ENCODE measurements at places on chromosomes 1 and 21. TPM values are rescaled to one million over a fixed set of nuclear protein-coding genes. Genes with fewer than 3 reads are reported as not detected.
A peak's percentile ranks its signal among the peaks of the same experiment; 100 is the strongest.

Gene LCE1A
- not detected for total RNA-seq

Gene FMO4
- 0.82 TPM for total RNA-seq

Gene LCE3D
- not detected for total RNA-seq

Gene S100A16
- total RNA-seq = 13.0 TPM

Gene FAM163A
- 0.41 TPM for total RNA-seq

Gene NBPF15
- total RNA-seq = 51.0 TPM

Gene LRRC71
- not detected for total RNA-seq

Gene SMAP2
- 28.1 TPM for total RNA-seq

Gene CENPL
- total RNA-seq = 19.6 TPM

- DNase-seq = no peak
Observed at GRCh38 chr1:225762444-225762843, 15.2 kb upstream of the SRP9 start.

GRCh38 chr1:45038661-45039364 is 26.8 kb downstream of the UROD start:
- no peak for DNase-seq

DNA sequence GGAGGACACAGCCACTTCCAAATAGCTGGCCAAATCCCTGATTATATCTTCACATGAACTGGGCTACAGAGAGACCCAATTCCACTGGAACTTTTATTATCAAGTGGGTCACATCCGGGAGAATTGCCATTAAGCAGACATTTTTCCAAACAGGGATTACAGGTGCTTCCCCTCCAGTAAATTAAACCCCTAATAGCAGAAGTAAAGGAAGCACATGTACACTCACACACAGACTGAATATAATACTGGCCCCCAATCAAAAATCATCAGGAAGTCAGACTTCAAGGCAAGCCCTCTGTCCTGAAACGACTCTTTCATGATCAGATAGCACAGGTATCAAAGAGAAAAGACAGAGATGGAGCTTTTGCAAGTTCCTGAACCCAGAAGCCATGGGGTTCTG is 118.6 kb upstream of the PPP2R5A start:
- no peak for DNase-seq

DNA sequence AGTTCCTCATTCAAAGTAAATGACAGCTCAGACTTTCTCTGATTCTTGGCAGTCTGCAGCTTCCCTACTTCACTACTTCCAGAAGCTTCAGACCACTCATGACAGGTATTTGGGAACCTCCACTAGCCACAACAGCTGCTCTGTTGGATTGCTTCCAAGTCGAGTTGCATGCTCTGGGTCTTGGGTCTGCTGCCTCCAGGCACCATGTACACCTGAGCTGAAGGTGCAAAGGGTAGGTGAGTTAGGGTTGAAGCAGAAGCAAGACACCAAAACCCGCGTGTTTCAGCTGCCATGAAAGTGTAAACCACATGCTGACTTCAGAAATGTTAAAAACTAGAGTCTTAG is 62.7 kb downstream of the ZNF684 start:
- DNase-seq = no peak

DNA sequence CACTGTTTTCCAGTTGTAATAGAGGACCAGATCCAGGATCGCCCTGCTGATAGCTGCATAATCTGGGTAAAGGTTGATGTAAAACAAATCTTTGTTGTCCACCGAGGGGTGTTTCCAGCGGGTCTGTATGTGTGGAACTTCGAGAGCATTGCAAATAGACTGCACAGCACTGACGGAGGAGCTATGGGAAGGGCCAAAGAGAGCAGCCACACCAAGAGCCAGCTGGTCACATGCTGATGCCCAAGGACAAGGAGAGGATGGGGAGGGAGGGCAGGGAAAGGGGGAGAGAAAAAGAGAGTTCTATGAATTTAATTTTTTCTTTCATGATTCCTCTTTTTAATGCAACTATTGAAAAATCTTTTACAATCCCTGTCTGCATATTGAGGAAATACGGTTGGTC is 250.0 kb downstream of the GRIK1 start:
- DNase-seq = no peak

- DNase-seq = no peak
Observed at GRCh38 chr1:91476533-91477217, 24.0 kb upstream of the CDC7 start.

GRCh38 chr21:44989537-44989886 is 49.7 kb downstream of the SLX9 start:
- DNase-seq = no peak

GRCh38 chr1:63912643-63913042 is 138.8 kb downstream of the ROR1 start:
- no peak for DNase-seq

DNA sequence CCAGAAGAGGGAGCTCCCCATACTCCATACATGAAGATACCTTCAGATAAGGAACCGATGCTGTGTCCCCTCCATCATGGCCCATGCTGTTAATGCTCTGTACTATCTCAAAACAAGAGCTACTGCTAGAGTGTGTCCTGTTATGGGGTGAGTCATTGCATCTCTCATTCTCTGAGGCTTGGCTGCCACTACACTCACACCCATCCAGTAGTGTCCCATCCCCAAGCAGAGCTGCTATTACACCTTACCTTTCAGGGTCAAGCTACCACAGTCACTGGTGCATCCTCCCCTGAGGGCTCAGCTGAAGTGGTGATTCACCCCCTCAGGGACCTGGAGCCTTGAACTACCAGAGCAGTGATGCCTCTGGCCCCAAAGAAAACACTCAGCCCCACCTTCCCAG is 198.5 kb downstream of the PLA2G4A start:
- no peak for DNase-seq

GRCh38 chr1:244388961-244389360 is 62.7 kb downstream of the ADSS2 start:
- no peak for DNase-seq

GRCh38 chr21:30695956-30696355 is 22.6 kb downstream of the KRTAP21-3 start:
- DNase-seq = no peak

- peak; percentile 23 for DNase-seq
Observed at GRCh38 chr1:184075055-184076029, 23.8 kb downstream of the TSEN15 start.
